HepG2 (cell line): ENCODE measurements at places on chromosomes 2 and 18. TPM values are rescaled to one million over a fixed set of nuclear protein-coding genes. Genes with fewer than 3 reads are reported as not detected.

MYOM1 gene
- total RNA-seq, result 0.46 and 1.0 TPM in 2 replicates

STPG4 gene
- total RNA-seq, result 0.15 TPM in 2 replicates

DNA sequence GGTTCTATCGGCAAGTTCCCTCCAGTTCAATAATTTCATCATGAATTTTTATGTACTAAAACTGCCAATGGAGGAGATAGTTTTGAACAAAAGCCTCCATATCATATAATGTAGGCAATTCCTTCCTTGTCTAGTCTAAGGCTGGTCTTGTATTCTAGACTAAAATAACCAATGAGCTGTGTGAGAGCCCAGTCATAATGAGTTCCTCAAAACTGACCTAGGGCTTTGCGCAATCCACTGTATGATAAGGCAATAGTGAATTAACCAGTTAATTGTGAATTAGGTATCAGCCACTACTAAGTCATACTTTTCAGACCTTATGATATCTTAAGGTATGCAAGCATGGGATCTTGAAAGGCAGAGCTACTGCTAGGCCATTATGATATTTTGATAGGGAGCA lies 7.6 kb upstream of the UXS1 start:
- no peak for DNase-seq

DNA sequence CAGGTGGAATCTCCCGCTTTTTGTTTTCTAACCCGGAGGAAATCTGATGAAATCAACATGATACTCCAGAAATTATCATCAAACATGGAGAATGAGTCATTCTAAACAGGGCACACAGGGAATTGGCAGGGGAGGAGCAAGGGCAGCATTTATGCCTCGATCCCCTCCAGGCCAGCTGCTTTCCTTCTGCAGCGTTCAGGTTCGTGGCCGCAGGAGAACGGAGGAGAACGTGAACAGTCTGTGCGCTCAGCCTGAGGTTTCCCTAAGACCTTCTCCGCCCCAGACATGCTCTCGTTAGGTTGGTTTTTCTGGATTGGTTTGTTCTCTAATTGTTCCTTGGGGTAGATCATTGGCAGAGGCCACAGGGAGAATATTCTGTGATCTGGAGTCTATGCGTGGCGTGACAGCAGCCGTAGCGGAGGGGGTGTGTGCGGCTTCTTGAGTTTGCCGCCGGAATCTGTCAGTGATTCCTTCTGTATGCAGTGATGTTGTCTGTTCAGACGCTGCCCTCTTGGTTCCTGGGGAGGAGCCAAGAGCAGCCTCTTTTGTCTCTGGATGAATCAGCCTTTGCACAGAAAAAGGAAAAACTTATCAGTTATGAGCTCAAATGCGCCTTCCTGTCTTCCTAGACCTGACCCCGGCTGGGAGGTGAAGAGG lies 75.9 kb downstream of the SH3BP4 start:
- no peak for DNase-seq

GRCh38 chr2:136766073-136766404 lies 694 bp downstream of the THSD7B start:
- no peak for DNase-seq

DNA sequence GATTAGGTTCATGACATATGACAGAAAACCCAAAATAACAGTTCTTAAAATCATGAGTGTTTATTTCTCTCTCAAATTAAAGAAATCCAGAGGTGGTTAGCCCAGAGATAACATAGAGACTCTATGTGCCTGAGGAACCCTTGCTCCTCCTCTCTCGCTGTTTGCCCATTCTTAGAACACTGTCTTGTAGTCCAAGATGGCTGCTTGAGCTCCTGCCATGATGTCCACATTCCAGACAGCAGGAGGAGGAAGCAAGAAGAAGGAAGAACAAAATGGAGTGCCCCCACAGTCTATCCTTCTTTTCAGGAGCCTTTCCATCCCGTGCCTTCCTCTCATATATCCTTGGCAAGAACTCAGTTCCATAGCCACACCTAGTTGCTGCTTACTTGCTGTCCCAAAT lies 13.9 kb upstream of the ST8SIA5 start:
- DNase-seq, result no peak

- no peak for DNase-seq
Observed at GRCh38 chr18:13006531-13007247, 15.5 kb downstream of the CEP192 start.
